NCI-H526 treated with DMSO at 0.1 percent for 48 hours (cell line): ENCODE measurements at places on chromosomes 5 and 9.

DNA sequence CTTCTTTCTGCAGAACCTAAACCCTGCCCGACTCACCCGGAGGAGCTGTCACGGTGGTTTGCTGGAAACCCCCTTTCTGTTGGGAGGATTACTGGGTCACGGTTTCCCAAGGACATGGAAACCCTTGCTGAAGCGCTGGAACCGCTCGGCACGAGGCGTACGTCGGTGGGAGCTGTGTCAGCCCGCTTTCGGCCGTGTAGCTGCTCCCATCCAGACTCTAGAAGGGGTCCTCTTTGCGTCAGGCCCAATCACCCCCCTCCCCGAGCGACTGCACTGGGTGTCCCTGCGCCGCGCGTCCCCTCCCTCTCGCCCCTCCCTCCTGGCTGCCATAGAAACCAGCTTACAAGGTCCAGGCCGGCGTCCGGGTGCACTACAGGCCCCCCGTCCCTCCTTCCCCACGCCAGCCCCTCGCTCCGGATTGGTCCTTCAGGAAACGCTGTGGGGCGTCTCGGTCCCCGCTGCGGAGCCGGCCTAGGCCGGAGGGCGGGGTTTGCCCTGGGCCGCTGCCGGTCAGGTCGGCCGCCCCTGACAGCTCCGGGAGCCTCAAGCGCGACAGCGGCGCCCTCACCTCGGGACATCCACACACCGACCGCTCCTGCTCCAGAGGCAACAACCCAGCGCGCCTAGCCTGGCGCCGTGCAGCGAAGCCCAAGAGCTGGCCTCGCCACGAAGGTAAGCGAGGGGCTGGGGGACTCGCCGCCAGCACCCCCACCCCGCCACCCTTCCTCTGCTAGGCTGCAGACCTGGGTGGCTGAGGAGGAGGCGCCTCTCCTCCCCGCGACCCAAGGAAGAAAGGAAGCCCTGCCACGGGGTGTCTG is at the start of gene NIM1K:
TSS of gene NIM1K (plus strand) at position 486 of the 818 bp plus-strand sequence. CDS start 53,551 bp downstream, outside the sequence.
- peak; percentile 65 for DNase-seq

DNA sequence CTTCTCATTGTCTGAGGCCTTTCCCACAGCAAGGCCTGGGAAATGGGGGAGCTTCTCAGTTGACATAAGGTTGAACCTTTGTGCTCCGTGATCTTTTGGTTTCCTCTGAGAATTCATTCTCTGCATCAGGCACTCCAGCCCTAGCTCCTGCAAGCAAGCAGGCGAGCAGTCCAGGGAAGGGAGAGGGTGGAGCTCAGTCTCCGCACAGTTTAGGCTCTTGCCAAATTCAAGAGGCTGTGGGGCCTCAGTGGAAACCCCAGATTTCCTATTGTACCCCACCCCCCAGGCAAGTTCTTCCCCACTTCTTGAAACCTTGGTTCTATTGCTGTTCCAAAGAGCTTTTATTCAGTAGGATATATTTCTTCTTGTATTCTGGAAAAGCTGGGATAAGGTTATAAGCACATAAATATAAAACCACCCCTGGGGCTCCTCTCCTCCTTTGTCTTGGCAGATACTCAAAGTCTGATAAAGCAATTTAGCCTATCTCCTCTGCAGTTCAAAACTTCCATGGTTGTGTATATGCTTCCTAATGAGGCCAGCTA is 147.2 kb downstream of the PDZD2 start:
- DNase-seq = no peak

DNA sequence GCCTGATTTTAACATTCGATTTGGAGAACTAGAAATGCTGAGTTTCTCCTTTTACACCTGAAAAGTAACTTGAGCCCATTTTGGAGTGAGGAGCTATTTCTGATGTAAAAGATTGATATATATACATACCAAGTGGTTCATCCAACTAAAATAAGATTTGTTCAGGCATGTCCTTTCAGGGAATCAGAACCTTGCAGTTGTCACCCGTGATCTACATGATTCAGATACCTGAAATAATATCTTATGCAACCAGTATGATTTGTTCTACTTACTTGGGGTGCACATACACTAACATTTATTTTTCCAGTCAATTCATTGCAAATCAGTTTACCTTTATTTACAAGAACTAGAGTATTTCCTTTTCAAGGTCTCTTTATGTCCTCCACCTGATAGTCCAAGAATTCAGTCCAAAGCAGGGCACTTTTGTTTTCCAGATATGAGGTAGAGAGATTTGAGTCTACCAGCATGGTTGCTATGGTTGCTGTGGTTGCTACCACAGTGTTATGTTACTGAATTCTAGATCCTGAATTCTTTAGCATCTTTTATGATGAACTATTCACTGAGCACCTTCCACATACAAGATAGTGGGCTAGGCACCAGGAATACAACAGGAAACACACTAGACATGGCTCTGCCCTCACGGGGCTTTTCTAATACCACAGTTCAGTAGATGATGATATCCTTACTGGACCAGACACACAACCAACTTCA is 49.3 kb downstream of the CCL28 start:
- DNase-seq = no peak

- no peak for DNase-seq
Measured at GRCh38 chr9:126844085-126844484, 16.4 kb upstream of the ZBTB34 start.

- DNase-seq = no peak
Measured at GRCh38 chr9:136753371-136754058, 4.5 kb downstream of the LCN8 start.

- no peak for DNase-seq
Measured at GRCh38 chr9:37324691-37325490, 97.6 kb upstream of the GRHPR start.

DNA sequence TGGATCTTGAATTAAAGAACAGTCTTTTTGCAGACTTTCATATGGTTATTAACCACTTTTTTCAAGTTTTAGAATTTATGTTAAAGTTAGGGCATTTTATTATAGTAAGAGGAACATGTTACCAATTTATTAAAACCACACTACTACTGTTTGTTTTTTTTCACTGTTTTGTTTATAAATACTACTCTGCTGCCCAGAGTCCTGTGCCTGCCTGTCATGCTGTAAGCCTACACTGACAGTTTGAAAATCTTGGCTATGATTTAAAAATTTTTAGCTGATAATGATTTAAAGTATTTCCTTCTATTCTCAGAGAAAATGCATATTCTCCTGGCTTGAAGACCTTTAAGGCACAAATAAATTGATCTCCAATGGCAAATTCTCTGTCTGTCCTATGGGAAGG is 128.7 kb downstream of the RPS23 start:
- DNase-seq = no peak

- no peak for DNase-seq
Measured at GRCh38 chr5:141868541-141868940, 9.7 kb downstream of the PCDH1 start.

- DNase-seq = no peak
Measured at GRCh38 chr5:154385236-154385512, 60.6 kb upstream of the SAP30L start.
